ENCODE measurements at places on chromosomes 2 and 18.

DNA sequence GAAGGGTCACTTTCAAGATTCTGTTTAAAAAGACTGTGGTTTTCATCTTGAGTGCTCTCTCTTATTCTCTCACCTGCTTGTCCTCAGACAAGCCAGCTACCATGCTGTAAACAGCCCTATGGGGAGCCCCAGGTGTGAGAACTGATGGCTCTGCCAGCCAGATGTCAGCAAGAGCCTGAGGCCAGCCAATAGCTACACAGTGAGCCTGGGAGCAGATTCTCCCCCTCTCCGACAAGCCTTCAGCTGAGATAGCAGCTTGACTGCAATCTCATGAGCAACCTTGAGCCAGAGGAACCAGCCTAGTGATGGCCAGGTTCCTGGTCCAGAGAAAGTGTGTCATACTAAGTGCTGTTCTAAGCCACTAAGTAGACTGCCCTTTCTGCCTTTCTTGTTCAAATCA is 272.1 kb downstream of the NAPG start:
- no peak for DNase-seq

DNA sequence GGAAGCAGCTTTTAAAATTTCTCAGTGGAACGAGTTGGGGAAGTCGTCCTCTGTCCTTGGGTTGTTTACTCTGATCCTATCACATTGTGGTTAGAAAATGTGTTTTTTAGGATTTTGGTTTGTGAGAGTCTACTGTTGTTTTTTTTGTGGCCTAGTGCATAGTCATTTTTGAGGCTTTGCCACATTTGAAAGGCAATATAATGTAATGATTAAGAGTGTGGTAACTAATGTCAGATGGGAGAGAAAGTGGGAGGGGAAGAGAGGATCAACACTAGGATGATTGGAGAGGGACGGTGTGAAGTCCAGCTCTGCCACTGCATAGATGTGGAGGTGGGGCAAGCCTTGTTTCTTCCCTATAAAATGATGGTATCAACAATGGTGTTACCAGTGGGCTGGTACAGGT is 8.5 kb downstream of the SP140L start:
- no peak for DNase-seq

- DNase-seq: no peak
Measured at GRCh38 chr2:170005702-170006101, 172.2 kb upstream of the MYO3B start.

DNA sequence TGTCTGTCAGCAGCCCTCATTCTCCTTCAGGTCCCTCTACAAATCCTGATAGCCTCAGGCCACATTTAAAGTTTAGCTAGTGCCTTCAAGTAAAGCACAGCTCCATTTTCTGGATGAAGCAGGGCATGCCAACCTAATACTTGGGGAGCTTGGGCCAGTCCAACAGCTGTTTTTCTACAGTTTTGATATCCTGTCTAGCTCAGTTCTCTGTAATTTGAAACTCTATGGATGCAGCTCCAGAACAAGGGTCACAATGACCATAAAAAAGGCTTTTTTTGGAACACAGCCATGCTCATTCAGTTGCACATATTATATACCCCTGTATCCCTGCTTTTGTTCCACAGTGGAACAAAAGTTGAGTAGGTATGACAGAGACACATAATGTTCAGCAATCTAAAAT is 373.5 kb downstream of the SUCLG1 start:
- no peak for DNase-seq

GRCh38 chr2:74499940-74500577 is 656 bp upstream of the LBX2 start:
- no peak for DNase-seq

GRCh38 chr18:8254654-8255053 is 354.6 kb upstream of the RAB12 start:
- DNase-seq: no peak

DNA sequence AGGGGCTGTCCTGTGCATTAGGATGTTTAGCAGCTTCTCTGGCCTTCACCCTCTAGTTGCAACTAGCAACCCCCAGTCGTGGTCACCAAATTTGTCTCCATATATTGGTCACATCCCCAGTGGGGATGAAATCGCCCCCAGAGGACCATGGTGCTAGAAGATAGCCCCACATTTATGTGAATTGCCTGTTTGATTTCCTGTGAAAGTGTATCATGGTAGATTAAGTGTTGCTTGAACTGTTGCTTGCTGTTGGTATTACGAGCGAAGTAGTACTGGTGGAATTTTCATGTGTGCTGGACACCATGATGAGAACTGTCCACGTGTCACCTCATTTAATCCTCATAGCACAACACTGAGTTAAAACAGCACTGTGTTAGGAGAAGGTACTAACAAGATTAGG is 59.4 kb downstream of the TSPYL6 start:
- DNase-seq: no peak

DNA sequence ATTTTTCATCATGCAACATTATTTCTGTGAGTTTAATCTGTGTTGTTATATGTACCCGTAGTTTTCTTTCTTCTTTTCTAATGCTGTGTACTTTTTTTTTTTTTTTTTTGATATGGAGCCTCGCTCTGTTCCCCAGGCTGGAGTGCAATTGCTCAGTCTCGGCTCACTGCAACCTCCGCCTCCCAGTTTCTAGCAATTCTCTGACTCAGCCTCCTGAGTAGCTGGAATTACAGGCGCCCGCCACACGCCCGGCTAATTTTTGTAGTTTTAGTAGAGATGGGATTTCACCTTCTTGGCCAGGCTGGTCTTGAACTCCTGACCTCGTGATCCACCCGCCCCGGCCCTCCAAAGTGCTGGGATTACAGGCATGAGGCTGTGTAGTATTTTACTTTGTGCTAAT is 155.4 kb downstream of the GALR1 start:
- no peak for DNase-seq
